ENCODE measurements at places on chromosomes 12 and 14.

DNA sequence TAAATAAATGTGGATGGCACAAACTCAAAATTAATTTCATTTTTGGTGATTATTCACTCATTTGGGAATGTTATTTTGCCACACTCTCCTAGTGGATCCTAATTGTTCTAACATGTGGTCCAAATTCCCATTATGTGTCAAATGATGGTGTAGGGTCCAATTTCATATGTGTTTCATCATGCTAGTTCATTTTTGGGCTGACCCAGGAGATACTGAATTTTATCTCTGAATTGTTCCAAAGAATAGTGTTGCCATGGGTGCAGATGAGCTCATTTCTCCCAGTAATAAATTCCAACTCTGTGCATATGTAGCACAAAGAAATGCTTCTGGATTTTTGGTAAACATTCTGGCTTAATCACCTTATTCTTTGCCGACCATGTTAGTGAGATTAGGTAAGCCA lies 23.5 kb upstream of the SEL1L start:
- DNase-seq: no peak

- DNase-seq: no peak
These were observed 2.4 kb downstream of the ATF7 start for GRCh38 chr12:53623548-53624385.

DNA sequence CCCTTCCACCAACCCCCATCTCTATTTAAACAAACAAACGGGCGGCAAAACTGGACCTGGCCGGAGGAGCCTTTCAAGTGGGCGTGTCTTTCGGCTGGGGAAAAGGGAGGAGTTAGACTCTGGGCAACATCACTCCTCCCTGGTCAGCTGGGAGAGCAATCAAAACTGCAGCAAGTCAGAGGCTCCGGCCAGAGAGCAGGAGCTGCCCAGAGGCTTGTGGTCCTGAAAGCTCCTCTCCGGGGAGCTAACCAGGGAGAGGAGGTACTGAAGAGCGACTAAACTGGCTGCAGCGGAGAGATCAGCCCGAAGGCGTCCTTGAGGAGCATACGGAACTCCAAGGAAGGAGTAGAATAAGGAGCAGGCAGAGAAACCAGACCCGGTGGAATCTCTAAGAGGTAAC lies at the start of gene NEUROD4:
TSS of gene NEUROD4 (plus strand) at position 191 of the 400 bp plus-strand sequence. CDS start 6,466 bp downstream, outside the sequence.
- DNase-seq: no peak

- no peak for DNase-seq
These were observed 7.6 kb downstream of the GCH1 start for GRCh38 chr14:54894995-54895394.

- no peak for DNase-seq
These were observed 112.3 kb upstream of the DNM1L start for GRCh38 chr12:32566663-32567295.

DNA sequence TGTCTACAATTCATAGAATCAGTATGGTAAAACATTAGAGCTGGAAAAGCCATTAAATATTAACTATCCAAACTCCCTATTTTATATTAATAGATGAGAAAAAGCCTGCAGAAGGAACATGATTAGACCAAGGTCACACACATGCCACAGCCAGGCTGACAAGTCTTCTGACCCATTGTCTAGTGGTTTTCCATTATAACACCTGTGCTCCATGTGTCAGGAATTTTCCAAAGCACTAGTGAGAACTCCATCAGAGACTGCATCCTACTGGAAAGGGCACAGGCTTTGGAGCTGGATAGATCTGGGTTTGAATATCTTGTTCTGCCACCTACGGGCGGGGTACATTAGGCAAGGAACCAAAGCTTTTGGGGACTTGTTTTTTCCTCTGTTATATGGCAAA lies 325.5 kb downstream of the RAD51B start:
- DNase-seq: no peak

- DNase-seq: no peak
These were observed 5.9 kb upstream of the EP400 start for GRCh38 chr12:131943876-131944275.

- no peak for DNase-seq
These were observed 25.9 kb downstream of the SSH1 start for GRCh38 chr12:108831309-108831991.

DNA sequence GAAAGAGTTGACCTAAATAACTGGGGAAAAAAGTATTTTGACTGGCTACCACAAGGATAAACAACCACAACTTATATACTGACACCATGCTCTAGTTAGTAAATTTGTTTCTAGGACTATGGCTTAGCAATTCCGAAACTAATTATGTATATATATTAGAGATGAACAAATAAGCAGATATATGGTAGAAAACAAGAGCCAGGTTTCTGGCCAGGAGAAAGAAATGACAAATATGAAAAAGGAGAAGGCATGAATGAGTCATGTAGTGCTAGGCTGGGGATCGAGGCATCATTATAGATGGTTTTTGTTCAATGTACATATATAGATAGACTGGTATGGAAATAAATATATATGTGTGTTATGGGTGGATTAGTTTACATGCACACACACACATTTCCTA lies 5.5 kb upstream of the LRRC74A start:
- no peak for DNase-seq

- DNase-seq: no peak
These were observed 45.1 kb upstream of the HMGA2 start for GRCh38 chr12:65779091-65779642.

Data from posterior cingulate gyrus (tissue), 11 donors.